ENCODE measurements at places on chromosomes 3 and 15.

GRCh38 chr3:53881691-53882593, at the start of gene ACTR8:
TSS of gene ACTR8 (minus strand) at chr3:53882152. CDS start at chr3:53882101, 51 bp downstream.
- peak; percentile 89 for DNase-seq

DNA sequence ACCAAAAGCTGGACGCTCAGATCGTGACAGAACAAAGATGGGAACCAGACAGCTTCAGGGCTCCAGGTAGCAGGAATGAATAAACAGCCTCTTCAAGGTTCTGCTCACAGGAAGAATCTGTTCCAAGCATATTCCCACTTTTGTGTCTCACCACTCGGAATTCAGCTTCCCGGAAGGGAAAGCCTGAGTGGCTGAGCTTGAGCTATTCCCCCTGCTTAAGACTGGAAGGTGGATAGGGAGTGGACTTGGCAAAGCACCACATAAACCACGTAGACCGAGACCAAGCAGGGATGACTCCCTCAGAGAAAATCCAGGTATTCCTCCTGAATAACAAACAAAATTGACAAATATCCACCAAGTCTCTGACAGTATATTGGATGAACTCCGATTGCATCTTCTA, 180.2 kb upstream of the NR2F2 start:
- DNase-seq = no peak

DNA sequence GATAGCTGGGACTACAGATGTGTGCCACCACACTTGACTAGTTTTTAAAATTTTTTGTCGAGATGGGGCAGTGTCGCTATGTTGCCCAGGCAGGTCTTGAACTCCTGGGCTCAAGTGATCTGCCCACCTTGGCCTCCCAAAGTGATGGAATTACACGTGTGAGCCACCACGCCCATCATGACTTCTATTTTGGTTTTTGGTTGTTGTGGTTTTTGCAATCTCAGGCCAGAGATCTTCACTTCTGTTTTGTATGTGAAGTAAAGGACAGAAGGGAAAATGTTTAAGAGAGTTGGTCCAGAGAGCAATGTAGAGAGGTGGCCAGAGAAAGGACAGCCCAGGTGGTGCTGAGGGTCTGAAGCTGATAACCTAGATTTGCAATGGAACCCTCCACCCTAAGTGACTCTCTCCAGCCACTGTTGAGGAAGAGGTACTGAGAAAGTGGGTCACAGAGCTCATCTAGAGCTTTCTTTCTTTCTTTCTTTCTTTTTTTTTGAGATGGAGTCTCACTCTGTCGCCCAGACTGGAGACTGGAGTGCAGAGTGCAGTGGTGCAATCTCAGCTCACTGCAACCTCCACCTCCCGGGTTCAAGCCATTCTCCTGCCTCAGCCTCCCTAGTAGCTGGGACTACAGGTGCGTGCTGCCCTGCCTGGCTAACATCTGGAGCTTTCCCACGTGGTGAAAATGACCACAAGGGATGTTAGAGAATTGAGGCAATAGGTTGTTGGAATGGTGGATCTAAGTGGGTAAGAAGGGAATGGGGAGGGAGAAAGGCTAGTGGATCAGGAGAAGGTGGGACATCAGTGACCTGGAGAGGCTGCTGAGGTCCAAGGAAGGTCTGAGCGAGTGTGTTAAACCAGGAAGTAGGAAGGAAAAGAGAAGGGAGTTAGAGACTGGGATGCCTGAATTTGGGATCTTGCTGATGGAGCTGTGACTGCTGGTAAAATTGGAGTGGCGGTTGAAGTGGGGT, 22.4 kb upstream of the SEMA4B start:
- no peak for DNase-seq

DNA sequence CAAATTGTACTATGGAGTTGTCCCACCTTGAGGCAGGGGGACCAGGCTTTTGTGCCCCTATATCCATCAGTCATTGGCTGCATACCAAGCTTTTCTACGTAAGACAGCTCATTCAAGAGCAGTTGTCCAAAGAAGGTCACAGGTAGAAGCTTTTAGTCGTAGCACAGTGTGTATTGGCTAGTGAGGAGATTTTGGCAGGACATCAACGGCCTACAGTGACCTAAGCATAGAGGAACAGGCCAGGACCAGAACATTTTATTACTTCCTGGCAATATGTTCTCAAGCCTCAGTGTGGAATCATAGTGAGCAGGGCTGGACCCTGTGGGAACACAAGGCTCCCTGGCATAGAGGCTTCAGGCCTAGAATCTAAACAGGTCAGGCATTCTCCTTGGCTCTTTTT, 105.4 kb upstream of the ANKRD28 start:
- DNase-seq = no peak

- DNase-seq = no peak
These were observed 105.5 kb downstream of the OXNAD1 start for GRCh38 chr3:16370503-16370871.

GRCh38 chr3:194043516-194043915, 92.4 kb upstream of the HES1 start:
- no peak for DNase-seq

GRCh38 chr15:101827257-101827656, 15.3 kb downstream of the OR4F15 start:
- DNase-seq = no peak

- DNase-seq = no peak
These were observed 162.1 kb downstream of the C3orf38 start for GRCh38 chr3:88311826-88312225.

DNA sequence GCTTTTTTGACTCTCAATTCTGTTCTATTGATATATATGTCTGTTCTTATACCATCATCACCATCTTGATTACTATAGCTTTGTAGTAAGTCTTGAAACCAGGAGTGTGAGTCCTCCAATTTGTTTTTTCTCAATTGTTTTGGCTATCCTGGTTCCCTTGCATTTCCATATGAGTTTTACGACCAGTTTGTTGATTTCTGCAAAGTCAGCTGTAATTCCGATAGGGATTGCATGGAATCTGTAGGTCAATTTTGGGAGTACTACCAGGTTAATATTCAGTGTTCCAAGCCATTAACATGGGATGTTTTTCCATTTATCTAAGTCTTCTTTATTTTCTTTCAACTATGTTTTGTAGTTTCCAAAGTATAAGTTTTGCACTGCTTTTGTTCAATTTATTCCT, 27.0 kb downstream of the PGBD4 start:
- no peak for DNase-seq

DNA sequence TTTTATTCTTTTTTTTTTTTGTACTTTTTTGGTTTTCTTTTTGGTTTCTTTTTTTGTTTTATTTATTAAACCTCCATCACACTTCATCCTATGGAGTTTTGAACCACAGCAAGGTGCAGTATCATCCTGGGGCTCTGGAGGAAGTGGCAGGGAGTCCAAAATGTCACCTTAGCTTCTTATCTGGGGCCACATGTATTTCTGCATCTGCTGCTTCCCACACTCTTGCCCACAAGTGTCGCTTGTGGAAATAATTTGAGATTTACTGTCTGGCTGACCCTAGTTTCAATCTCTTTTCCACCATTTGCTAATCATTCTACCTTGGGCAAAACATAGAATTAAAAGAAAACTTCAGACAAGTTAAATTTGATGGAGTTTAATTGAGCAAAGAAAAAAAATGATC, 6.4 kb downstream of the OPA1 start:
- no peak for DNase-seq

GRCh38 chr15:76199106-76200082, 111.9 kb downstream of the ETFA start:
- DNase-seq = no peak

Data from GM18507 (cell line).